Renal pelvis (tissue), 12 donors: ENCODE measurements at places on chromosomes 4 and X.
A peak's percentile ranks its signal among the peaks of the same experiment; 100 is the strongest.

DNA sequence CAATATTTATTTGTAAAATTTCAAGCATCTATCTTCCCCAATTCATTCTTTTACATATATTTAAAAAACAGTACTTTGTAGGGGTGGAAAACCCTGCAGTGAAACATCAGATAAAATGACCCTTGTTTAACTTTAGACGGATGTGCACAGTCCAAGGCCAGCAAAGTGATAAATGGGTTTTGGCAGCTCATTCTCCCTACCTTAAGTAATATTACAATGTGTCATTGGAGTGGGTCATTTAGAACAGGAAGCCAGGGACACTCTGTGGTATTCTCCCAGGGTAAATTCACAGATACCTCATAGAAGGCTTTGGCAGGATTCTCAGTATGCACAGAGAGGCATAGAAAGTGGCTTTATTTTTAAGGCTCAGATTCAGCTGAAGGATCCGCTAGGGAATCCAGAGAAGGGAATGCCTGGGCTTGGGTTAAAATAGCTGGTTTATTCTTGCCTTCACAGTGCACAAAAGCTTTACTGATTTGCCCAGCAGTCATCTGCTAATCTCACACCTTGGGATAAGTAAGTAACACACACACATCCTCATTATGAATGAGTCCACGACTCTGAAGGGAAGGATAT is 206.7 kb downstream of the RASL11B start:
- no peak for DNase-seq

- no peak for DNase-seq
Observed at GRCh38 chrX:121854614-121854911, 807.2 kb downstream of the GLUD2 start.

- no peak for DNase-seq
Observed at GRCh38 chr4:147318586-147318985, 162.3 kb upstream of the EDNRA start.

DNA sequence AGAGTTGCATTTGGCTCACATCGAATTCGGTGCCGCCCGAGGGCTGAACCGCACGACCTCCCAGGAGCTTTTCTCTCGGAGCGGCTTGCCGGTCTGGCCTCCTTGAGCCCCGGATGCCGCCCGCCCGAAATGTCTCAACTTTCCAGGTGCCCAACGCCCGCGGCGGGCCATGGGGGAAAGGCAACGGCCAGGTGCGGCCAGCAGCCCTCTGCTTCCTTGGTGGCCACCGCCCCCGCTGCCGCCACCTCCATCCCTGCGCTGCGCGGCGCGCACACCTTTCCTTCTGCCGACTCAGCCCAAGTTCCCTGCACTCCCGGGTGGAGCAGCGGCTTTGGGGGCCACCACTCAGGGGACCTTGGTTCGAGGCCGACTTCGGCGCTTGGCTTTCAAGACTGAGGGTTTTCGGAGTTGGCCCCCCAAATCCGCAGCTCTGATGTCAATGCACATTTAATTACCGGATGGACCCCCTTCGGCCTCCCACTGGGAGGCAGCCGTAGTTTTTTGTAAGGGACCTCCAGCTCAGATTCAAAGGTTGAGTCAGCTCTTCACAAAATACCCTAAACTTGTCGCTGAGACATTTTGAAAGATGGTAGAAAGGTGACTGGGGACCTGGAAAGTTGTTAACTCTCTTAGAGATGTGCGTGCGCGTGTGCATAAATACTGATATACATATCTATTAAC is 1.1 kb downstream of the AFF2 start:
- DNase-seq: no peak

- no peak for DNase-seq
Observed at GRCh38 chr4:3284734-3285557, 7.9 kb upstream of the RGS12 start.

GRCh38 chrX:39204353-39204752 is 403.1 kb downstream of the MID1IP1 start:
- no peak for DNase-seq

- no peak for DNase-seq
Observed at GRCh38 chrX:17369309-17369708, 5.7 kb upstream of the NHS start.

DNA sequence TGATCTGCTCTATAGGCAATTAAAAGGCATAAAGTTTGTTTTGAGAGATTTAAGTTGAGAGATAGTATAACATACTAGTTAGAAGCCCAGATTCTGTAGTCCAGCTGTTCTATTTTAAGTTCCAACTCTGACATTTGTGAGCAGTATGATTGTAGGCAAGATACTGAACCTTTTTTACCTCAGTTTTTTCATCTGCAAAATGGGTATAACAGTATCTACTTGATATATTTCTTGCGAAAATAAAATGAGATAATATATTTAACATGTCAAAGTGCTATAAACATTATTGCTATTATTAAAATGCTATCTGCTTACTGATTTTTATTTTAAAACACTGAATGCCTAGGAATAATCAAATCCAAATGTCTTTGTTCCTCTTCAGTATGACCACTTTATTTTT is 19.2 kb downstream of the TMPRSS11F start:
- no peak for DNase-seq

- peak; percentile 45 for DNase-seq
Observed at GRCh38 chrX:42695800-42696358, 82.1 kb downstream of the PPP1R2C start.

DNA sequence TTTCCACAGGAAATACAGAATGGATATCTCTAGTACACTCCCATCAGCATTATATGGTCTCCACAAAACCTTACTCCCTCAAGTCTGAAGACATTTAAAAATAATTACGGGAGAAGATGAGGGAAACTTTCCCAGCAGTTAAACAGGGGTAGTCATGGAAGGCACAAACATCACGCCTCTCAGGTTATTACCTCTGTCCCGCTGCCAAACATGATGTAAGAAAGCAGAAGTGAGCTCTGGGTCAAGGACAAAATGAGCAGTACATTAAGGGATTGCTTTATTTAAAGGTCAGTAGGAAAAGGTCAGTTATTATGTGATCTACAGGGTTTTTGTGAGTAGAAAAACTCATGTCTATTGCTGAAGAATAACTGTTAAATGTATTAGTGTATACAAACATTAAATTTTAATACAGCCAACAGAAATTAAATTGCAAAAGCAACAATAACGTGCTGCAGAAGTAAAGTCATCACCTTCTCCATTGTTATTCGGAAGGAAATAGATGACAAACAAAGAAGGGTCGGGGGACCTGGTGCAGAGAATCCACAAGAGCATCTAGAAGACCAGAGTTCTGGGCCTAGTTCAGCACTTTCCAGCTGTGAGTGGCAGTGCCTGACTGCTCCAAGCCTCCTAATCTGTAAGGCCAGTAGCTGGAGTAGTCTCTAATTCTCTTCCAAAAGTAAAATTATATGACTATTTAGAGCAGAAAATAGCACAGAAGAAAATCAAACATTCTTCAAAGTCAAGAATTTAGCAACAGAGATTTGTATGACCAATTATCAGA is 171.2 kb downstream of the PPP3CA start:
- DNase-seq: no peak

DNA sequence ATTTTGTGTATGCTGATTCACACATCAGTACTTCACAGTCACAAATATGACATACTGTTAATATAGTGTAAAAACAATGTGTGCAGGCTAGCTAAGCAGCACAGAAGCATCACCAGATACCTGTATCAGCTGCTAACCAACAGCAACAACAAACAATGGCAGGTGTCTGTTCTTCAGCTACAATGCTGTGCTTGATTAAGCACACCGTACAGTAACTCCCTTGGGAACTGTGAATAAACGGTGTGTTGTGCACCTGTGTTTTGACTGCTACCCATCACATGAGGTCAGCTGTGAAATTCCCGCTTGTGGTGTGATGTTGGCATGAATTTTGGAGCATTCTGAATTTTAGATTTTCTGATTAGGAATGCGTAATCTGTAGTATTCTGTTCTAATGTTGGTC is 379.7 kb upstream of the FAT1 start:
- DNase-seq: no peak

DNA sequence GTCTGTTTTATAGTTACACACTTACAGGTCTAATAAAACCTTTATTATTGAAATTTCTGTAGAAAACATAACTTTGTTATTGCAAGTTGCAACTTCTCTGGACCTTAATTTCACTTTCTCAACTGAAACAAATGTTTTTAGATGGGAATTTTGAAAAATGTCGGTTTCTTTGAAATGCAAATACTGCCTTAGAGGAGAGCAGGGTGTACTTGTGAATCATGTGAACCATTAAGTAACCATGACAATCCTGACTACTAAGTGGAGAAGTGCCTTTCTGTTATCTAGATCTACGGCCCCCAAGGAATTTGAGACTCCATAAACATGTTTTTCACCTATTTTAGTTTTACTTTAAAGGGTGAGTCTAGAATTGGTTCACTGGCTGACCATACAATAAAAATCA is 8.5 kb upstream of the ARMCX2 start:
- no peak for DNase-seq

DNA sequence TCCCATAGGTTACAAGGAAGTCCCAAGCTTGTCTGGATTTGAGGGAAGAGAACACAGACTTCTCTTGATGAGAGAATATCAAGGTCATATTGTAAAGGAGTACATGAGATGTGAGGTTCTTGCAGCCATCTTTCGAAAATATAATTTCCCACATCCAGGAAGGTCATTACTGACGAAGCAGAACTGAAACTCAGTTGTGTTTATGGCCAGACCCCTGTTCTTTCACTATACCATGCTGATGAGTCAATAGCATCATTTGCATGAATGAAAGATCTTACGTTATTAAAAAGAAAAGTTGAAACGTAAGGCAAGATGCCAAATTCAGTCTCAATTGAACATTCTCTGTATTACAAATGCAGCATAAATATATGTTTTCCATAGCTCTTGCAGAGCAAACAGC is 14.2 kb upstream of the CCDC149 start:
- DNase-seq: no peak

GRCh38 chr4:176492646-176493302 is 173.0 kb downstream of the SPCS3 start:
- peak; percentile 12 for DNase-seq

DNA sequence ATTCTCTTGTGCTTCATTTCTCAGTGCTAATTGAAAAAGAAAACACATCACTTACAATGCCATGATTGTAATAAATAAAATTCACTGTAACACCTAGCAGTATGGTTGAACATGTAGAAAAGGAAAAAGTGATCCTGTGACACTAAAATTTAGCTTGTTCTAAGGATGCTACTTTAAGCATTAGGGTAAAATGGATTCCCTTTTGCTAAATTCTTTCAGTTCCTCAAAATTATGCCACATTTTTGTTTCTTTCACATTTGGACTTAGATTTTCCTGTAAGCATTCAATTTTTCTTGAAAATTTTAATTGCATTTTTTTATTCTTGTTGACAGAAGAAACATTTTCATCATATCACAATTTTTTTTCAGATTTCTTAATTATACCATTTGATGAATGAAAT is 19.4 kb downstream of the TET2 start:
- DNase-seq: no peak

DNA sequence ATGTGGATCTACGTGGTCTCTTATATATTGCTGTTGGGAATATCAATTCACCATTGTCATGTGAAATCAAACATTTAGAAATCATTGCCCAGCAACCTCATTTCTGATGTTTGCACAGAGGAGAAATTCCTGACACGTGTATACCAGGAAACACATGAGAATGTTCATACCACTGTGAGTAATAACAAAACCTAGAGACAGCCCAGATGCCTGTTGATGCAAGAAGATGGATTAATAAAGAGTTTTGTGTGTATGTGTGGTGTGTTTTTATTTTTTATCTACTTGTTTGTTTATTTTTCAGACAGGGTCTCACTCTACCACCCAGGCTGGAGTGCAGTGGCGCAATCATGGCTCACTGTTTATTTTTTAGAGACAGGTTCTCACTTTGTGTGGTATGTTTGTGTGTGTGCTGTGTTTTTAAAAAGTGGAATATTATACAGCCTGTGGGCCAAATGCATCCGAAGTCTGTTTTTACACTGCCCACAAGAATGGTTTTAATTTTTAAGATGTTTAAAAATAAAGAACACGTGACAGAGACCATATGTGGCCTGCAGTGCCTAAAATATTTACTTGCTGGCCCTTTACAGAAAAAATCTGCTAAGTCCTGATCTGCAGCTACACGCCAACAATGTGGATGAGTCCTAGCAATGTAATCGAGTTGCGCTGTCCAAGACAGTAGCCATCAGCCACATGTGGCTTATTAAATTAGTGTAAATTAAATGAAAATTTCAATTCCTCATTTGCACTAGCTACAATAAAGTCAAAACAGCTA is 39.2 kb downstream of the TXLNG start:
- DNase-seq: no peak
